Femur (tissue), 1 donor: ENCODE measurements at places on chromosomes 3 and 15.

- DNase-seq = peak; percentile 84
Measured at GRCh38 chr3:9809615-9810432, at the start of gene TTLL3. Gene TTLL3 (plus strand): TSS chr3:9810262. CDS start chr3:9810662, 400 bp downstream.

DNA sequence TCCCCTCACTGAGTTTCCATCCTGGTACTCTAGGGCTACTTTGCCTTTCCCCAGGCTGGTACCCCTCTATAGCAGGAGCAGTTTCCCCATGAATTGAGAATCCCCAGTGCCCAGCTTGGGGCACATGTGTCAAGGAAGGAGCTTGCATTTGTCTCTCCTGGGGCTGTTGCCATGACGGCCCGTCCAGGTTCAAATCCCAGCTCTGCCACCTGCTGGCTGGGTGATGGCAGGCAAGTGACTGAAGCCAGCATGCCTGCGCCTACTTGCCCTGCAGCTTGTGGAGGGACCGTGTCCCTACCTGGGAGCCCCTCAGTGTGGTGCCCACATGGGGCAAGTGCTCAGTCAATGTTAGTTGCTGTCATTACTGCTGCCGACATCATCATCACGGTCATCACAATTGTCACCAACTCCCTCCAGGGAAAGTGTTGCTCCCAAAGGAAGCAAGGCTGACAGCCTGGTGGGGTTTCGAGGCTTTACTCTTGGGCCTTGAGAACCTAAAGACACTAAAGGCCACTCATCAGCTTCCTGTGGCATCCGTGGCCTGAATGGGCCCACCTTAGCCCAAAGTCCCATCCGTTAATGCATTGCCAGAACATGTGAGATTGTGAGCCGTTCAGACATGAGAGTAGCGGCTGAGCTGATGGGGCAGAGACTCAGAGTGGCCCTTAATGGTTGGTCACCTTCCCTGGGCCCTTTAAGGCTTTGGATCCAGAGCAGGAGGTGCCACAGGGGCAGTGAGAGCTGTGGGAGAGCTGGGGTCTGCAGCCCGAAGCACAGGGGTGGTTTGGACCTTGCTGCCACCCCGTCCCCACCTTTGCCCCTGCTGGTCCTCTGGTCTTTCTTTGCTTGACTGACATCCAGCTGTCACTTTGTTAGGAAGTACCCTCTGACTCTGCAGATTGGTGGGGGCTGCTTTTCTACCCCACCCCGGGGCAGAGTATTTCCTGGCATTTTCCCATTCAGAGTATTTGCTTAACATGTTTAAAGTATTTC is 144.4 kb downstream of the DNAJB8 start:
- DNase-seq = peak; percentile 35

DNA sequence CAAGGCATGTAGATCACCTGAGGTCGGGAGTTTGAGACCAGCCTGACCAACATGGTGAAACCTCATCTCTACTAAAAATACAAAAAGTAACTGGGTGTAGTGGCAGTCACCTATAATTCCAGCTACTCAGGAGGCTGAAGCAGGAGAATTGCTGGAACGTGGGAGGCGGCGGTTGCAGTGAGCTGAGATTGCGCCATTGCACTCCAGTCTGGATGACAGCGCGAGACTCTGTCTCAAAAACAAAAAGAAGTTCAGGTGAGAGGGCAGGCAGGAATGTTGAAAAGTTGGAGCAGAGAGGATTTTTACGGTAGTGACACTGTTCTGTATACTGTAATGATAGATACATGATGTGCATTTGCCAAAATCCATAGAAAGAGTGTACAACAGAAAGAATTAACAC is 31.7 kb downstream of the GXYLT2 start:
- no peak for DNase-seq

DNA sequence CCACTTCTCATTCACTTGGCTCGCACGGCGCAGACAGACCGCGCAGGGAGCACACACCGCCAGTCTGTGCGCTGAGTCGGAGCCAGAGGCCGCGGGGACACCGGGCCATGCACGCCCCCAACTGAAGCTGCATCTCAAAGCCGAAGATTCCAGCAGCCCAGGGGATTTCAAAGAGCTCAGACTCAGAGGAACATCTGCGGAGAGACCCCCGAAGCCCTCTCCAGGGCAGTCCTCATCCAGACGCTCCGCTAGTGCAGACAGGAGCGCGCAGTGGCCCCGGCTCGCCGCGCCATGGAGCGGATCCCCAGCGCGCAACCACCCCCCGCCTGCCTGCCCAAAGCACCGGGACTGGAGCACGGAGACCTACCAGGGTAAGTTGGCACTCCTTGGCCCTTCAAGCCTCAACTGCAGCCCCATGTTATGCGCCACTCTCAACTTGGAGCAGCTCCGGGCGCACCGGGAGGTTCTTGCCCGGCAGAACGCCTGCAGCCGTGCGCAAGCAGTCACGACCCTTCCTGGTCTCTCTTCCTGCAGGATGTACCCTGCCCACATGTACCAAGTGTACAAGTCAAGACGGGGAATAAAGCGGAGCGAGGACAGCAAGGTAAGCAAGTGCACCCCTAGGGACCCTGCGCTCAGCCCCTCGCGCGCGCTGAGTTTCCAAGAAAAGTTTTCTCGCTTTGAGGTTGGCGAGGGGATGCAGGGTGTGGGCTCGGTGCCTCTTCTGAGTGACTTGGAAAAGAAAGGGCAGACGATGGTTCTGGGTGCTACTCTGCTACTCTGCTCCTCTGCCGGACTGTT is at the start of gene BHLHE40:
Gene BHLHE40 (plus strand): TSS at position 10 of the 801 bp plus-strand sequence. CDS start 282 bp downstream, at position 292.
- DNase-seq = peak; percentile 48

- no peak for DNase-seq
Measured at GRCh38 chr3:184283681-184284080, 7.9 kb downstream of the ECE2 start.

DNA sequence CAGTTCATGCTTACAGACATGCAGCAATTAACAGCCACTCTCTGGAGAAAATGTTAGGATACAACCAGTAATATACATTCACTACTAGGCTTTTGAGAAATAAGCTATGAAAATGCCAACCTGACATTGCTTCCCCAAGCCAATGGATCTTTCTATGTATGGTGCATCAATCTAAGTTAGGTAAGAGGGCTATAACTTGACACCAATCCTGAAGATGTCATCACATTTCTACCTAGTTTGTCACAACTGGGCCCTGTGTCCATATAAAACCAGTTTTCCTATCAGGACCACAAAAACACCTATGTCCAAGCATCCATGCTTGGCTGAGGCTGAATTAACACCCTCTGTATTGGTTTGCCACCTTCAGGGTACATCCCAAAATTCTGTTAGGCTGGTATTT is 13.8 kb upstream of the GPX1 start:
- DNase-seq = no peak

- DNase-seq = no peak
Measured at GRCh38 chr15:60649845-60650548, 171.1 kb upstream of the ICE2 start.

- DNase-seq = no peak
Measured at GRCh38 chr3:87247430-87247773, 20.3 kb downstream of the CHMP2B start.

DNA sequence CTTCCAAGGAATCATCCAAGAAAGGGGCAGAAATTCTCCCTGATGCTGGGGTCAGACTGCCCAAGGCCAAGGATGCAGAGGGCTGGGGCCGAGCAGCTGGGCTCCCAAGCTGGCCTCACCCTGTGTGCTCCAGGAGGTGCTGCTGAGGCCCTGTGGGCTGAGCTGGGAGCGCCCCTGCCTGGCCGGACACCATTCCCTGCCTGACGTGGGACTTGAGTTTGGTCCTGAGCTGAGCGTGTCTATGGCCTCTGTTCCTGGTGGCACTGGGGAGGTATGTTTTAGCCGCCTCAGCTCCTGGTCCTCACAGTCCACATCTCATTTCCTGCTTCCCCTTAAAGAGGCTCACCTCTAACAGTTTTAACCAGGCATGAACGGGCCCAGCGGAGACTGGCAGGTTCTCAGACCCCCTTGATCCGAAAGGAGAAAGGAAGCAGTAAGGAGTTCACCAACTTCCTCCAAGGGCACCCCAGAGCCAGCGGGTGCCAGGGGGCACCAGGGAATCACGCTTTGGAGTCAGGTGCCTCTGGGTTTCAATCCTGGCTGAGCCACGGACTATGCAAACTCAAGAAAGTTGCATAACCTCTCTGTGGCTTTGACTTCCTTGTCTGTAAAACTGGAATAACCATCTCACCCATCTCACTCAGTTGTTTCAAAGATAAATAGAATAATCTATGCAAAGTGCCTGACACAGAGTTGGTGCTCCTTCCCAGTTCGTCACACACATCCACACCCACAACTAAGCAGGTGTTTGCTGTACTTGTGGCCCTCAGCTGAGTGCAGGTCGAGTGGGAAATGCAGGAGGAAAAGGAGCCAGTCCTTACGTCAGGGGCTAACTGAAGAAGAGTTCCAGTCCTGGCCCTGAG is 48.6 kb downstream of the SLC12A8 start:
- DNase-seq = no peak

GRCh38 chr15:85474700-85475316 is 94.4 kb downstream of the AKAP13 start:
- no peak for DNase-seq

DNA sequence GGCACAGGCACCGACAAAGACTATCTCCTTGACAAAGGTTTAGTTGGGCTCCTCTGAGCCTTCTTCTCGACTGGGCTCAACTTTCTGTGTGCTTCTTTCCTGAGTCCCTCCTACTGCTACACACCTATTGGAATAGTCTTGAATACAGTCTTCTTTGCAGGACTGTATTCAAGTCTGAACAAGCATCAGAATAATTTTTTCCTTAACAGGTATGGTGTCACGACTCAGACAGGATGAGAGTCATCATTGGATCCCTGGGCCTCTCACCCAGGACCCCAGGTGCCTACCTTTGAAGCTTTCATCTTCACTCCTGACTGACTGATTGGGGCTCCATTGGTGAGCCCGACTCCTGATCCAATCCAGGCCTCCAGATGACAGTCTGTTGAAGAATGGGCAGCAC is 66.3 kb downstream of the CRYGS start:
- no peak for DNase-seq

DNA sequence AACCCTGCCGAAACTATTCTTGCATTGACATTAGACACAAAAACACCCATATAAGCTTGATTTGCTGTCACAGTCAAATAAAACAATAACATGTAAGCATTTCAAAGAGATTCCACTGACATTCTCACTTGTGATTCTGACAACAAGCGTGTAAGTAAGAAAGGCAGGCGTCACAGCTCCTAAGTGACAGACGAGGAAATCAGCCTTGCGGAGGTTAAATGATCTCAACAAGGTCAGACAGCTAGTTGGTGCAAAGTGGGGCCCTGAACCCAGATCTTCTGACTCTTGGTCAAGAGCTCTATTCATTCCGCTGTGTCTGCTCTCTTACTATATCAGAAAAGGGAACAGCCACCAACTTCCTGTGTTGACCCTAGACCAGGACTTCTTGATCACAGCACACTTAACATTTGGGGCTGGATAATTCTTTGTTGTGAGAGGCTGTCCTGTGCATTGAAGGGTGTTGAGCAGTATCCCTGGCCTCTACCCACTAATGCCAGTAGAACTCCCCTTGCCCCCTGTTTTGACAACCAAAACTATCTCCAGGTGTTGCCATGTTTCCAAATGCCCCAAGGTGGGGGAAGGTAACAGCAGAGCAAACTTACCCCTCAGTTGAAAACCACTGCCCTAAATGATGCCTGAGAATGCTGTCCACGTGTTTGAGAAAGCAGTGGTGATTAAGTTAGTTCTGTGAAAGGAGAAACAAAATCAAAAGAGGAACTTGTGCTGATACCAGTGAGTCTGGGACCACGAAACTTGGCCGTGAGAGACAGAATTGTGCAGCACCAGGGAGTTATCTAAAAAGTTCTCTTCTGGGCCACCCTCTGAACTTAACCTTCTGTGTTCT is 86.1 kb downstream of the LIPC start:
- DNase-seq = no peak

DNA sequence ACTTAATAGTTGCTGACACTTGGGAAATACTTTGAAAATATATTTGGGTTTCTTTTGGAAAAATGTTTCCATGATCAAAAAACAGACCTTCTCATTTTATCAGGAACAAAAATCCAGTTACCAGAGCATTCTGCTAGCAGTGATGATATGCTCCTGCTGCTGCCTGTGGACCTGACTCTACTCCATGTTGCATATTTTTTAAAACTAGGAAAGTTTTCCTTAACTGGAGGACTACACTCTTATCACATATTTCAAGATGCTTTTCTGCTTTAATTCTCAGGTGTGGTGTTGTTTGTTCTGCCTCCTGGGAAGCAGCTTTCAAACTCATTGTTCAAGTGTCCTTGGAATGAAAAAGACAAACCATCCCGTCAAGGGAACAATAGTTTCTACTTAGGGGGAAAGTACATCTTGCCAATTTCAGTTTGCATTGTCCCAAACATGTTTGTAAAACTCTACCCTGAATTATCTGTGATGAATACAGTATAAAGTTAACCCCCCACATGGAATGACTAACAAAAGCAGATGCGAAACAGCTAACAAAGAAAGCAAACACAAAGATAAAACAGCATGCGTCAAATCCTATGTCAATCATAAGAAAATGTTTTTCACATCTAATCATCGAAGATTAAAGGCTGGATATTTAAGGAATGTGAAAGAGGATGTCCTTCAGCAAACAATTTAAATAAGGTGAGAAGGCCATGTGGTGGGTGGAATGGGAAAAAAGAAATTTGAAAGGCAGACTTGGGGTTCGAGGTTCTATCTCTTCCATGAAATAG is 40.1 kb upstream of the PSMD6 start:
- no peak for DNase-seq

DNA sequence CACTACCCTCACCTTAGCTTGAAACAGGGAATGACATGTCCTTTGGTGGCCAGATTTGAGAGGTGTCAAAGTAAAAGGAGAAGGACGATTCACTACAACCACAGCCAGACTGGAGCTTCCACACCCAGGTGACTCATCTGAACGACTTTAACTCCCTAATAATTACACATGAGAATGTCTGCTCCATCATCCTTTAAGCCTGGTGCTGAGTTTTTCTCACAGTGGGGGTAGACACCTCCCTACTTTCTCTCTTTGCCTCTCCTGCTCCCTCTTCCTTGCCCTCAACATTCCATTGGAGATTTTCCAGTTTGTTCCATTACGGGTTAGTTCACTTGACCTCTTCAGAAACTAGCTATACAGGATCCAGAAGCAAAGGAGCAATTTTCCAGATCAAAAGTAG is 154.3 kb upstream of the BHLHE40 start:
- no peak for DNase-seq

- DNase-seq = no peak
Measured at GRCh38 chr3:43372809-43373559, 86.6 kb downstream of the SNRK start.

DNA sequence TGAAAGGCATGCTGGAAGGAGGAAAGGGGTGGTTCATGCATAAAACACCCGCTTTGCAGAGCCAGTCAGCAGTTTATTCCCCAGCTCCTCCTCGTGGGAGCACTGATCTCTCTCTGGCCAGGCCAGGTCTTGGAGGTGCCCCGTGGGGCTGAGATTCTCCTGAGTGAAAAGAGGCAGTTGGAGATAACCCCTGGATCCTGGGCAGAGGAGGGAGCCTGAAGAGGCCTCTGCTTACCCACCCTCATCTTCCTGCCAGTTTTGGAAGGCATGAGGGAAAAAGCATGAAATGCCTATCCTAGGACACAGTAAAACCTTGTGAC is 108.3 kb downstream of the SEMA5B start:
- DNase-seq = no peak

DNA sequence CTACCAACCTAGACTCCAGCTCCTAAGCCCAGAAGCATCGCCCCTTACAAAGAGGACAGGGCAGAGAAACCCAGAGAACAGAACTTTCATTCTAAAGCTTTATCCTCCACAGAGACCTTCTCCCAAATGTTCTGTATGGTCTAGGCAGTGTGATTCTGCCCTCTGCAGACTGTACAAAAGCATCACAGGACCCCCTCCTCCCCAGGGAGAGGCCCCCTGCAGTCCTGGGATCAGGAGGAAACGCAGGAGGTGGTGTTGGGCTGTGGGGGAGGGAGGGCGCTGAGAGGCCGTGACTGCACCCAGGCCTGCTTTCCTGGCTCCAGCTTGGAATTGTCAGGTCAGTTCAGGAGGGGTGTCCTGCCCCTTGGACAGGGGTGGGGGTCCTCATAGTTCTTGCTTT is 101.3 kb downstream of the DGKG start:
- DNase-seq = no peak
